ENCODE measurements at places on chromosomes 12 and 14.

DNA sequence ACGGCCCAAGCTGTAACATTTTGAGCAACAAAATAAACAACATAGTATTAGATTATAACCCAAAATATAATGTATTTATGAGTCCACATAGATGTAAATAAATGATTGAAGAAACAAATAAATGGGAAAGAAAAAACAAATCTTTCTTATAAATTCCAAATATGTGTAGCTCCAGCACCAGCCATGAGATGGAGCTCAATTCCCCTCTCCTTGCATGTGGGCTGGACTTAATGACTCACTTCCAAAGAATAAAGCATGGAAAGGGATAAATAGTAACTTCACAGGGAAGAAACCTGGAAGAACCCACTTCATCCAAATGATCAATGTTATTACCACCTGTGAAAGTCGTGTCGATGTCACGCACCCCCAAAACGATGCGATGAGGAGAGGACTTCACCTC lies 158.8 kb downstream of the RPAP3 start:
- peak; percentile 51 for DNase-seq

DNA sequence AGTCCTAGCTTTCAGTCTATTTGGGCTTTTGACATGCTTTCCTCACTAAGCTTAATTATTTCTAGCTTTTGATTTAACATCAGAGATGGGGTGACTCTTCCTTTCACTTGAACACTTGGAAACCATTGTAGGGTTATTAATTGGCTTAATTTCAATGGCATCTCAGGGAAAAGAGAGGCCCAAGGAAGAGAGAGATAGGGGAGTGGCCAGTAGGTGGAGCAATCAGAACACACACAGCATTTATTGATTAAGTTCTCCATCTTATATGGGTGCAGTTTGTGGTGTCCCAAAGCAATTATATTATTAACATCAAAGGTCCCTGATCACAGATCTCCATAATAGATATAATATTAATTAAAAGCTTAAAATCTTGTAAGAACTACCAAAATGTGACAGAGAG lies 1466.1 kb upstream of the SEL1L start:
- DNase-seq = peak; percentile 7

DNA sequence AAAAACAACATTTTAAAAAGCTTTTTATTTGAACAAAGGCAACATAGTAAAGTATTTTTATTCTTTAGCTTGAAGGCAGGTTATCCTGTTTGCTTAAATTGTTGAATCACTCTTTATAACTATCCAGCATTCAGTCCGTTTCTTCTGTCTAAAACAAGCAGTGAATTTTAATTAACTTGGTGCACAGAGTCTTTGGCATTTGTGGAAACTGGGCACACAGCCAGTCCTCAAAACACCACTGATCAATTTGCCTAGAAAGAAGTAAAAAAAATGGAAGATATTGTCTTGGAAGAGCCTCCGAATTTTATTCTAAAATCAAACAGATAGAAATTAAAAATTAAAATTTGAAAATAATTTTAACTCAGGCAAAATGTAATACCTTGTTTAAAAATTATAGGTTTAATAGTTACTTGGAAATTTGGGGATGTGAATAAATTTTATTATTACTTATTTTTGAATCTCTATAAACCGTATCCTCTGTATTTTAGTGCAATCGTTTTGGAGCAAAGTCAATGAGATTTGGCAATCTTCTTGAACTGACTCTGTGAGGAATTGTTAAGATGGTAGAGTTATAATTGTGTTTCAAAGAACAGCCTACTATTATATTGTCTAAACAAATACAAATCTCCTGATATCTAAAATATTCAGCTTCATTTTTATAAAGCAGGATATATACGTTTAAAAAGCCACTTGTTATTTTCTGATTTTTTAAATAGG lies 927.0 kb downstream of the SLC16A7 start:
- DNase-seq = no peak

GRCh38 chr14:100786131-100786530 lies 39.8 kb upstream of the MEG3 start:
- DNase-seq = no peak

DNA sequence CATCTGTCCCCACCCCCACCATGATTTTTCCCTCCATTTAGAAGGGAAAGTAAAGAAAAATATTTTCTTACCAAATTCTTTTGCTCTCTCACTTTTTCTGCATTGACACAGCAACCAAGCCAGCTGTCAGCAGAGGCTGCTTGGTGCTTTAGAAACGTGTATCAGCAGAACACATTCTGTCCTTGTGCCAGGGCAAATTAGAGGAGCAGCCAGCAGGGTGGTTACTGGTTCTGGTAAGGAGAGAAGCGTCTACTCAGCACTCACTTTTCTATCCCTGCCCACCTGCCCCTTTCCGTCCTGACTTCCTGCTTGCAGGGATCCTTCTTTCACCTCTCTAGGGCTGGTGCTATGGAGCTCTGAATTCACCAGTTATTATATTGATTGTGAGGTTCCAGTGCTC lies 327.5 kb upstream of the PDE3A start:
- no peak for DNase-seq

DNA sequence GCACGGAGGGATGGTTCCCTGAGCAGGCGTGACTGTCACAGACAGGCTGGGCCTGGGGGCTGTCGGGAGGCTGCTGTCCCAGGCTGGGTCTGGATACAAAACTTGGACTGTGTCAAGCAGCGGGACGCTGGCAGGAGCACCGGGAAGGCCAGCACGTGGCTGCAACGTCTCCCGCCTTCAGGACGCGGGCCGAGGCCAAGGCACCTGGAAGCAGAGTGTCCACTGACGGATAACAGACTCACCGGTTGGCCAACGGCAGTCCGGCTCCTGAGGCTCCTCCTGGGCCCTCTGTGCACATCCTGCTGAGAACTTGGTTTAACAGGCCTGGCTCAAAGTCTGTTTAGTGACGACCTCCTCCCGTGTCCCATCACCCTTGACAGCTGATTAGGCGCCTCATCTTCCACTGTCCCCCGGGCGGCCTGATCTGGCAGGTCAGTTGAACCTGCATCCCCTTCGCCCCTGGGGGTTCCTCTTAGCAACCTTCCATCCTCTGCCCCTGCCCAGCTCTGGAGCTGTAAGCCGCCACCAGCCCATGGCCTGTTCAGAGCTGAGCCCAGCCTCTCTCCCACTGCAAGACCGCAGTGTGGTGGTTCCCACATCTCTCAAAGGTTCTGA lies 2.5 kb downstream of the XRCC3 start:
- DNase-seq = no peak

- DNase-seq = no peak
These were observed 143.2 kb downstream of the ZFP36L1 start for GRCh38 chr14:68649476-68650189.

DNA sequence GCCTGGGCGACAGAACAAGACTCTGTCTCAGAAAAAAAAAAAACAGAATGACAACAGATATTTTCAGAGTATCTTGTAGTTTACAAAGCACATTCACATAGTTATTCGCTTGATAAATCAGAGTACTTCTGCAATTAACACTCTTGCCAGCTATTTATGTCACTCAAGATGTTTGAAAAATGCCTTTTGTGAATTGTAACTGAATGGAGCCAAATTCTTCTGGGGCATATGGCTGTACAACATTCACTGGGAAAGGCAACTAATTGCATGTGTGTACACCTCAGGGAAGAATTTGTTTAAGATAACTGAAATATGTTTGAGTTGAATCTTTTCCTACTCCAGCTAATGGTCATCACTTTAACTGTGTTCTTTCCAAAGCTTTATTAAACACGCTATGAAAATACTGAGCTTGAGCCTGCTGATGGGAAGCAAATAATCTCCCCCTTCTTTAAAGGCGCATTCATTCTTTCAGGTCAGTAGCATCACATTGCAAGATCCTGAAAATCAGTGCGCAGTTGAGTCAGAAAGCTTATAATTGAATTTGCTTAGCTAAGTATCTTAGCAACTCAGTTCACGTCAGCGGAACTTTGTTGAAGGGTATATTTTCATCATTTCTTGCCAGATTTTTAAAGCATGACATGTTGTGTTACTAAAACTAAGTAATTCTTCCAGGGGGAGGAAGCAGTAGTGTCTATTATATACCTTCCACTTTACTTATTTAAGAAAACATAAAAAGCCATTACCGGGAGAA lies 66.6 kb downstream of the SINHCAF start:
- no peak for DNase-seq

GRCh38 chr12:100234591-100235304 lies 32.1 kb downstream of the DEPDC4 start:
- peak; percentile 89 for DNase-seq

DNA sequence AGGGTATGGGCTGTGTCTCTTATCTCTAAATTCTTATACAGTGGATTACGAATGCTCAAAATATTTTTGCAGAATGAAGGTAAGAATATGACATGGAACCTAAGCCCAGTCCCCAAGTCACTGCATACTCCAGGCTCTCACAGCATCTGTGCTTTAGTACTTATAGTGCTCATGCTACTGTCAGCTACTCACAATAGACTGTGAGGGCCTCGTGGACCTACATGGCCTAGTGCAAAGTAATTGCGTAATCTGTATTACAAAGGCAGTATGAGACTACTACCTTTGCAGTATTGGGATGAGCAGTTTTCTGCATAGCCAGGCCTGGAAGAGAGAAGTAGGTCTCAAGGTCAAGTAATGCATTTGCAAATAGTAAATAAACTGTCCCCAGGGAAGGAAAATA lies 27.9 kb downstream of the VWF start:
- no peak for DNase-seq

GRCh38 chr12:3313675-3314663 lies 177.0 kb upstream of the PRMT8 start:
- peak; percentile 28 for DNase-seq

GRCh38 chr14:103463851-103464250 lies 58.8 kb downstream of the CKB start:
- no peak for DNase-seq

DNA sequence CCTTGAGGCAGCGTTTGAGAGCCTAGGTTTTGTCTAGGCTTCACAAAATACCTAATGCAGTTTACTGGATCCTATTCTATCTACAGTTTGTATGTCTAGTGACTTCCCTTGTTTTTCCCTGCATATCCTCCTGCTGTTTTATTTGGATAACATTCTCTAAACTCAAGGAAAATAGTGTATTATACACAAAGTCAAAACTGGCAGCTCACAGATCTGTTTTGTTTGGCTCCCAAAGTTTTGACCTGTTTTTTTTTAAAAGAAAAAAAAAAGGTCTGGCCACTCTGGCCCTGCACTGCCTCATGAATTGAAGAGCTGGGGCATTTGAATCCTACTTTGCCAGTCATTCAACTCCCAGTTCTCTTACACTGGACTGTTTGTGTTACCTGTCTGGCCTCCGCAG lies 155.3 kb downstream of the KICS2 start:
- no peak for DNase-seq

DNA sequence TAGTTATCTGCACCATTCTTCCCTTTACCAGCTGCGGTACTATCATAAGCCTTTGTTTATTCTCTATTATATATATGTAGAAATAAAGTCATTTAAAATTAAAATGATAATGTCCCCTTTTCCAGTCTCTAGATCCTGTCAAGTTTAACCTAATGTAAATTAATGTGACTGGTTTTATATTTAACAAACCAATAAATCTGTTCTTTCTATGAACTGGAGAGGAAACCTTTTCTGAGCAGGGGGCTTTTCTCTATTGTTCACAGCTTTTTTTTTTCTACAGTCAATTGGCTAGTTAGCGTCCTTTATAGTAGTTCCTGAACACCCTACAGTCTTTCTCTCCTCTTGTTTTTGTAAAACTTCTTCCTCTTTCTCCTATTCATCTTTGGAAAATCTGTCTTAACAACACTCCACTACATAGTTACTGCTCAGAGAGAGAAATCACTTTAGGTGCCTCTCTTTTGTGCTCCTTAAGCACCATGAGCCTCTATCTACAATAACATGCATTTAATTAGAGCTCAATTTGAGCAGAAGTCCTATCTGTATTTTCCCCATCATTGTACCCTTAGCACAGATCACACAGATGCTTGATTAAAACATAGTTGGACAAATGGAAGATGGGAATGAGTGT lies 332.6 kb upstream of the SYT1 start:
- DNase-seq = no peak
